ENCODE measurements at places on chromosomes 2 and 18.
A peak's percentile ranks its signal among the peaks of the same experiment; 100 is the strongest.

- no peak for DNase-seq
Measured at GRCh38 chr2:147135376-147135775, 709.5 kb upstream of the ACVR2A start.

DNA sequence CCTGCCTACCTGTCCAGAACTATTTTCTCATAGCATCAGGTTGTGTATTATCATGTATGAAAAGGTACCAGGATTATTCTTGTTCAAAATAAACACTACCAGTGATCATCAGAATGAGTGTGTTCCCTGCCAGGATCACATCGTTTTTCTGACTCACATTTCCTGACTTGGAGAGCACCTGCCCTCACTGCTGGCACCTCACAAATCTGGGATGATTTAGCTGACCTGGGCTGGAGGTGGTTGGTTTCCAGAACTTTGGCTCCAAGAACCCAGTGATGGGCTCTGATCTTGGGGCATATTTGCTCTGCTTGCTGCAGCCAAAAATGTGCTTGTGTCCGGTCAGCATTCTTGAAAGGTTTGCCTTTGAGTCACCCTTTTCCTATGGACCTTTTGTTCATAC lies 836.3 kb upstream of the ACVR2A start:
- no peak for DNase-seq

- DNase-seq, result no peak
Measured at GRCh38 chr2:27060323-27060722, 8.9 kb downstream of the AGBL5 start.

GRCh38 chr2:6770006-6770405 lies 95.7 kb downstream of the CMPK2 start:
- DNase-seq, result no peak

DNA sequence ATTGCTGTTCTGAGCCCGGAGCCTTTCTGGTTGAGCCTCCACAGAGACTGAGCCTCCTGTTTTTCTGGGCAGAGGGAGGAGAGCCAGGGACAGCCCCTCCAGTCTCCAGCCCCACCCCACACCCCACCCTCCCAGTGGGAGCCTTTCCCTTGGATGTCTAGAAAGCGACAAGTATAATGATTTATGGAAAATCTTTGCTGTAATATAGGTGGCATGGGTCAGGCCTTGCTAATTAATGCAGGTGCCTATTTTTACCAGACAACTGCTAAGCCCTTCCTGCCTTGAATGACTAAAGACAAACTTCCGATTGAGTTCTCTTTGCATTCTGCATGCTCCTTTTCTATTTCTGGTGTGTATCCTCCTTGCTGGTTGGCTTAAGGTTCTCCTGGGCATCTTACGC lies 43.1 kb downstream of the MERTK start:
- DNase-seq, result no peak

GRCh38 chr18:56373601-56374000 lies 264.8 kb downstream of the TXNL1 start:
- DNase-seq, result no peak

GRCh38 chr2:219493086-219493485 lies 5.6 kb upstream of the GMPPA start:
- no peak for DNase-seq

- DNase-seq, result no peak
Measured at GRCh38 chr18:48724939-48725338, 186.1 kb downstream of the CTIF start.

- DNase-seq, result no peak
Measured at GRCh38 chr2:239157771-239158170, 243.0 kb downstream of the HDAC4 start.

GRCh38 chr18:80120932-80121331 lies 11.9 kb downstream of the ADNP2 start:
- DNase-seq, result no peak

- DNase-seq, result no peak
Measured at GRCh38 chr2:230913406-230914143, 11.5 kb downstream of the GPR55 start.

GRCh38 chr2:205895981-205896655 lies 189.9 kb downstream of the INO80D start:
- no peak for DNase-seq

- no peak for DNase-seq
Measured at GRCh38 chr18:13999231-13999630, 83.9 kb upstream of the MC2R start.

- DNase-seq, result no peak
Measured at GRCh38 chr18:63564561-63564960, 22.4 kb downstream of the SERPINB12 start.

- no peak for DNase-seq
Measured at GRCh38 chr18:58403799-58404455, 225.0 kb downstream of the ALPK2 start.

GRCh38 chr18:48898521-48898920 lies 52.2 kb downstream of the SMAD7 start:
- no peak for DNase-seq

DNA sequence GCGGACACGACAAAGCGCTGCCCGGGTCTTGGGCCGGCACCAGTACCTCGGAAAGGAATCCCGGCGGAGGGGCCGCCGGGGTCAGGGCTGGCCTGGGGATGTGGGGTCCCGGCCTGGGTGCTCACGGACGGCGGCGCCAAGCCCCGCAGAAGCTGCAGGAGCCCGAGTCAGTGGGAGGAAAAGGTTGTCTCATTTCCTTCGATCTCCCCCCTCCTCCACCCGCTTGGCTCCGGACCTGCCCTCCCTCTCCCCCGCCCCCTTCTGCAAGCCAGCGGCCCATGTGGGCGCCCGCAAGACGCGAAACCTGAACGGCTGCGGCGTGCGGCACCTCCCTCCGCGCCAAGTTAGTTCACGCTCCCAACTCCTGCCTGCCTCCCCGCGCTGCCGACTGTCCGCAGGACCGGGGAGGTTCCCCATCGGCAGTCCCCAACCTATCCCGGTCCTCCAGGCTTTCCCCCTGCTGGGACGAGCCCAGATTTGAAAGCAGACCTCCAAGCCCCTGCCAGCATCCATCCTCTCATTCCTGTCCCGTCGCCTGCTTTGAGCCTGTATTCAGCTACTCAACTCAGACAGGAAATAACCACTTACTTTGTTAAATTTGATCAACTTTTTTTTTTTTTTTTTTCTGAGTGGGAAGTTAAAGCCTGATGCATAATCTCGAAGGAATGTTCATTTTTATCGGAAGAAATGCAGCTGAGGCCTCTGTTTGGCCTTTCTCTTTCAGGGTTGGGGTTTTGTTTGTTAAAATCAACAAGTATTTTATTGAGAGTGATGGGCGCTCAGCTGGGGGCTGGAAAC lies at the start of gene EVA1A:
Gene EVA1A (minus strand): TSS at position 172 of the 798 bp plus-strand sequence. CDS start 42,799 bp downstream, outside the sequence.
- DNase-seq, result peak; percentile 54

DNA sequence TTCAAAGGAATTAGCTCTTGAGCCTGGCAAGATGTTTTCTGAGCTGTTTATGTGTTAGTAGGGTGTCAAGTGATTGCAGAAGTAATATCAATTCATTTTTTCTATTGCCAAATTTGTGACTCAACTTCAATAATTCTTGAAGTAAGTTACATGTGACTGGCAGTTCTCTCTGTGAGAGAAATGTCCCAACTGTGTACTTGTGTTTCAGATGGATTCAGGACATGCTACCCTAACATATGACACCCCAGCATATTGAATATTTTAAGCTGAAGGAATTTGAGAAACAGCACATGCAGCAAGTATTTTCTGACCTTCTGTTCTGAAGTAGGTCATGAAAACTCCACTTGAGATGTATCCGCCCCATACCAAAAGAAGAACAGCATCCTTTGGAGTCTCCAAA lies 263.6 kb downstream of the XIRP2 start:
- no peak for DNase-seq

GRCh38 chr2:132991471-132992045 lies 321.6 kb upstream of the LYPD1 start:
- DNase-seq, result no peak

- DNase-seq, result no peak
Measured at GRCh38 chr18:78542204-78542603, 437.4 kb upstream of the SALL3 start.

DNA sequence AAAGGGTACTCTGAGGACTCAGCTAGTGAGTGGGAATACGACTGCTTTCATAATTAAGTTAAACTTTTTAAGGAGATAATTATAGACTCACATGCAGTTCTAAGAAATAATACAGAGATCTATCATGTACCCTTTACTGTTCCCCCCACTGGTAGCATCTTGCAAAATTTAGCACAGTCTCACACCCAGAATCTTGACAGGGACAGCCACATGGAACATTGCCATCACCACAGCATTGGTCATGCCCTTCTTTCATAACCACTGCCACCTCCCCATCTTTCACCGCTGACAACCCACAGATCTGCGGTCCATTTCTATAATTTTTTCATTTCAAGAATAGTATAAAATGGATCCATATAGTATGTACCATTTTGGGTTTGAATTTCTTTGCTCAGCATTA lies 37.8 kb downstream of the ARHGEF4 start:
- no peak for DNase-seq

- peak; percentile 5 for DNase-seq
Measured at GRCh38 chr2:219041252-219041651, at the start of gene CFAP65. Gene CFAP65 (minus strand): TSS chr2:219041516. CDS start chr2:219039048, 2,468 bp downstream.

GRCh38 chr2:131077182-131077846 lies 15.9 kb downstream of the FAM168B start:
- no peak for DNase-seq

DNA sequence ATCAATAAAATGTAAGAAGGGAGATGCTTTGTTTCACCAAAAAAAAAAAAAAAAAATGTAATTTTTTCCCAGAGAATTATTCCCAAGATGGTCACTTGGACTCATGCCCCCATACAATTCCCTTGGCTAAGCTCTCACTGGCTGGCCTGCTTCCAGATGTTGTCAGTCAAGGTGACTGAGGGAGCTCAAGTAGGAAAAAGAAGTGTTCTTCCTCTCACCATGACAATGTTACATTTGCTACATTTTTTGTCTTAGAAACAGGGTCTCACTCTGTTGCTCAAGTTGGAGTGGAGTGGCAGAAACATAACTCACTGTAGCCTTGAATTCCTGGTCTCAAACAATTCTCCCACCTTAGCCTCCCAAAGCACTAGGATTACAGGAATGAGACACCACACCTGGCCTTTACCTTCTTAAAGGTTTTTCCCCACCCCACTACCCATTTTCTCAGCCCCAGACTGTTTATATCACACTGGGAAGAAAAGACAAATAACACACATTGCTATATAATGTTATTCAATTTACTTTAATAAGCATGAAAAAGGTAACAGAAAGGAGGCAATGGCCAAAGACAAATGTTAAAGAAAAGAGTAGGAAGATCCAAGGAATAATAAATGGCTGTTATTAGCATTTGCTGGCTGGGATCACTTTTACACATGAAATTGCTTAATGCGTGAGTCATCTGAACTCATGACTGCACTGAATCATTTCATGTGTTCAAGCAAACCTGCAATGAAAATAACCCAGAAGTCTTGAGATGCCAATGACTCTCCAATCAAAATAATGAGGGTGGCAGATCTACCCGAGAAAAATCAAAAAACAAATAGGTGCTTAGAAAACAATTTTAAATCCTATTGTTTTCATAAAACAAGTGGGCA lies 45.2 kb downstream of the ACVR1 start:
- DNase-seq, result peak; percentile 34

GRCh38 chr18:44598514-44598913 lies 82.2 kb upstream of the SETBP1 start:
- DNase-seq, result no peak

DNA sequence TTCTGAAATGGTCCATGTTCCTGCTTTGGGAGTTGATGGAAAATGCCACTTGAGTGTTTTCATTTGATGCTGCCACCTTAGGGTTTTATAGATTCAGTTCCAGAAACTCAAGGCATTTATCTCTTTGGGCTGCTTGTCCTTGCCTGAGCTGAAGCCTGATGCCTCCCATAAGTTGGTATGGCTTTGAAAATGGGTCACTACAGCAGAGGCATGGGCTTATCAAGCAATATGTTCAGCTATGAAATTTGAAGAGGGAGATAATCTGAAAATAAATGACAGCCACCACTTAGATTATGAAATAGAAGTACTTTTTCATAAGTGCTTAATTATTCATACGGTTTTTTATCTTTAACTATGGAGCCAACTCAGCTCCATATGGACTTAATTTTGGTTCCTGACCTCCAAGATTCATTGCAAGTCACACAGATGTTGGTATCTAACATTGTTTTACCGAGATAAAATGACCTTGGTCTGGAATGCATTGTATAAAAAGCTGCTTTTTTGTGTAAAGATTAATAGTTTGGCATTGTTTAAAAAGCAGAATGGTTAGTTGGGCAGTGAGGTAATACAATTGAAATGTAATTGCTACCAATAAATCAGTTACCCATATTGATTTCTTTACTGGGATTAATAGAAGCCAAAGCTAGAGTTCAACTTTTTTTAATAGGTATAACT lies 4.5 kb downstream of the SLC14A1 start:
- peak; percentile 59 for DNase-seq

DNA sequence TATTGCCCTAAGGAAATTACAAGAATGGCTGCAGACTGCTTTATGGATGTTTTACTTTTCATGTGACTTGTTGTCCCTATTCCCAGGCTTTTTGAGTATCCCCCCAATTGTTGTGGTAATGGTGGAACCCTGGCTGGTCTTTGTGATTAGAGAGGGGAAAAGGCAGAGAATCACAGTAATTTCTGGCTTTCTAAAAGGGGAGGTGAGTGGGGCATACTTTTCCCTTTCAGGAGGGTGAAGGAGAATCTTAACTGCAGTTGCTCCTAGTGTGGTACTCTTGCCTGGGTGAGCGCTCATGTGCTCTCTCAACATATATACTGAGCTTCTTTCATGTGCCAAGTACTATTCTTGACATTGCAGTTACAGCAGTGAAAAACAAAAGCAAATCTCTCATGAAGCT lies 69.3 kb downstream of the ASXL3 start:
- no peak for DNase-seq

DNA sequence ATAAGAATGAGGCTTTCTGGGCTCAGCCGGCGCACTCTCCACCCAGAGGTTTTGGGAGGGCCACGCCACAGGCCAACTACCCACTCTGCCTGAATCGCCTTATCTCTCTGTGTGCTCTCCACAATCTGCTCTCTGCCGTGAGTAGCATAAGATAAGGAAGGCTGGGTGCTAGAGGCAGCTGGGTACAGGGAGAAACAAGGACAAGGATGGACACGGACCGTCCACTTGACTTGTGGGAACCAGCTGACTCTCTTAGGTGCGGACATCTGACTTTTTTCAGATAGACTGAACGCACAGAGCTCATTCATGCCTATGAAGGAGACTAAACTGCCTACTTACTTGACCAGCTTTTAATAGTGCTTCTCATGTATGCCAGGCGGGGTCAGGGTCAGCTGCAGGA lies 14.3 kb downstream of the NPAS2 start:
- no peak for DNase-seq

DNA sequence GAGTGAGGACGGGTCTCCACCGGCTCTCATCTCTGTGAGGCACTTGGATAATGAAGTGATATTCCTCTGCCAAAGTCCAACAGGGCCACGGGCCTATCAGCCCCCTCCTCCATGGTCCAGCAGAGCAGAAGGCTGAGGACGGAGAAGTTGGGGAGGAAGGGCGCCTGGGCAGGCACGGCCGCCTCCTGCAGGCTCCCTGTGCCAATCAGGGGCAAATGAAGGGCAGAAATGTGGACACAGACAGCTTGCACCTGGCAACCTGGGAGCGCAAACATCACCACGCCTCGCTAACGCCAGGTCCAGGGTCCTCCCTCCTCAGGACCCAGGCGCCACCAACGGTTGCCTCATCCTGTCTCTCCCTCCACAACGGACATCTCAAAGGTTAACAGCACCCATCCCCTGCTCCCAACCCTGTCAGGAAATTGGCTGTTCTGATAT lies 24.3 kb downstream of the SMAD7 start:
- no peak for DNase-seq
